ENCODE measurements at places on chromosomes 7 and 10.
A peak's percentile ranks its signal among the peaks of the same experiment; 100 is the strongest.

GRCh38 chr10:7407368-7408290, 3.2 kb downstream of the SFMBT2 start:
- no peak for DNase-seq

GRCh38 chr10:12628153-12628552, 278.8 kb downstream of the CAMK1D start:
- DNase-seq: no peak

DNA sequence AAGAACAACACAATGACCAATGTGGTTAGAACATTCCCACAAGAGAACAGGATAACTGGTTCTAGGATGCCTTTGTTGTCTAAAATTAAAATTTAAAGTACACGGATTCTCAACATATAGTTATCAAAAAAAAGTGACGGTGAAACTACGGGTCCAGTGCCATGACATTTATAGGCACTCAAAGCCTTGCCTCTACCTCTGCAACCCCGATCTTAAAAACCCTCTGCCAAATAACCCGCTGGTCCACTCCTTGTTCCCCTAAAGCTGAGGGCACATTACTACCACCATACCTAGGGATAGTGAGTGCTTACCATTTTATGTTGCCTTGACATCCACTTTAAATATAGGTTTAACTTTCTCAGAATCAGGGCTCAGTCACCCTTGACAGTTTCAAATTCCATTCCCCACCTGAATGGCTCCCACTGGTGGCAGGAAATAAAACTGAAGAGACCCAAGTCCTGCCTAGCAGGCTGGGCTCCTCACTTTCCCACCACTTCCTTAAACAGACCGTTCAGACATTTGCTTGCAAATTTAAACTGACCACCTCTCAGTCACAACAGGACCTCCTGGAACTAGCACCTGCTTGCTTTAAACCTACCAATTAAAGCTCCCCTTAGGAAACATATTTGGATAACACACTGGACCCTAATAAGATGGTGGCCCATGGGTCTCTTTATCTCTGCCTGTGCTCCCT, 169.9 kb upstream of the ASAH2 start:
- DNase-seq: no peak

DNA sequence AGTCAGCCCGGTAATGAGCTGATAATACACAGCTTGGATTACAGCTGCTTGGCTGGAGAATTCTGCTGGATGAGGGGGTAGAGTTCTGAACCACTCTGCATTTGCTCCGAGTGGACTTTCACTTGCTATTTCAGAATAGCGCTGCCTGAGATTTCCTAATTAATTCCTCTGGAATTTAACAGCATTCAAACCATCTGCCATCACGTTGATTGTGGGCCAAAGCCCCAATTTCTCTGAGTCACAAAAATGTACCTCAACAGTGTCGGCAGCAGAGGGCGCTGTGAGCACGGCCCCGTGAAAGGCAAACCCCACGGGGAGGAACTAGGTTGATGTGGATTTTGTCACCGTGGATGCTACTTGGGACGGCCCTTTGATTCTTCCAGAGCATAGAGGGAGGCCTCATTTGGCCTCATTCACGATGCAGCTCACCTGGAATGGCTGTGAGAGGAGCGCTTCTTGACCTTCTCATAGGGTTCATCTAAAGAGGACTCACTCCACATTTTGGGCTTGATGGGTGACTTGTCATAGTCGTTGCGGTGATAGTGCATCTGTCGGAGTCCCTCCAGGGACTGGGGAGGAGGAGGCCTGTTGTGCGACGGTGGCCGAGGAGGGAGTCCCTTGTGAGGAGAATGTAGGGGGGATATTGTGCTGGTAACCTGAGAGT, 73.3 kb downstream of the PRPF18 start:
- no peak for DNase-seq

DNA sequence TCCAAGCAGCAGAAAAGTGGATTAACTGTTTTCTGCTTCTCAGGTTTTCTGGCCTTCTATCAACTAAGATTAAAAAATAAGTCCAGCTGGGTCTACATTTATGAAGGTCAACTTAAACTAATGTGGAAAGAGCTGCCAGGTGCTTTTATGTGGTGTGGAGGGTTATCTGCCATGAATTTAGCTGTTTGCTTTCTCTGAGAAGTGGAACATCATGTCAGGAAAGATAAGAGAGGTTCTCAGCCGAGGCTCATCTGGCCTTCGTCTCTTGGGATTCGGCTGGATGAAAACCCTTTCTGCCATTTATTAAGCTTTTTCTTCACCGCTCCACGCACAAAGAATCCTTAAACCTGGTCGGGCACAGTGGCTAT, 5.5 kb downstream of the PTPRN2 start:
- peak; percentile 85 for DNase-seq

DNA sequence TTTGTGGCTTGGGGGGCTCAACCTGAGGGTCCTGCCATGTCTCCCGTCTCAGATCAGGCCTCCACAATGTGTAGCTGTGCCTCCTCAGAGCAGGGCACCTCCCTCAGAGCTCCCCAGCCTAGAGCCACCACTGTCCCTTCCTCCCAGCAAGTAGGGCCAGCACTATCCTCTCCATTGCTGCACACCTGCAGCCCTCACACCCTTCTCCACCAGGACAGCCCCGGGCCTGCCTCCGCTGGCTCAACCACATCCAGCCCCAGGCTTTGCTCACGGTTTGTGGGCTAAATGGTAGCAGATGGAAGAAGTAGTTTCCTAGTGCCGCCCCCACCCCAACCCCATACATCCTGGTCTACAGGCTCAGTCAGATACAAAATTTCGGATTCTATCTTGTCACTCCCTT, 10.1 kb downstream of the NFKB2 start:
- DNase-seq: no peak

DNA sequence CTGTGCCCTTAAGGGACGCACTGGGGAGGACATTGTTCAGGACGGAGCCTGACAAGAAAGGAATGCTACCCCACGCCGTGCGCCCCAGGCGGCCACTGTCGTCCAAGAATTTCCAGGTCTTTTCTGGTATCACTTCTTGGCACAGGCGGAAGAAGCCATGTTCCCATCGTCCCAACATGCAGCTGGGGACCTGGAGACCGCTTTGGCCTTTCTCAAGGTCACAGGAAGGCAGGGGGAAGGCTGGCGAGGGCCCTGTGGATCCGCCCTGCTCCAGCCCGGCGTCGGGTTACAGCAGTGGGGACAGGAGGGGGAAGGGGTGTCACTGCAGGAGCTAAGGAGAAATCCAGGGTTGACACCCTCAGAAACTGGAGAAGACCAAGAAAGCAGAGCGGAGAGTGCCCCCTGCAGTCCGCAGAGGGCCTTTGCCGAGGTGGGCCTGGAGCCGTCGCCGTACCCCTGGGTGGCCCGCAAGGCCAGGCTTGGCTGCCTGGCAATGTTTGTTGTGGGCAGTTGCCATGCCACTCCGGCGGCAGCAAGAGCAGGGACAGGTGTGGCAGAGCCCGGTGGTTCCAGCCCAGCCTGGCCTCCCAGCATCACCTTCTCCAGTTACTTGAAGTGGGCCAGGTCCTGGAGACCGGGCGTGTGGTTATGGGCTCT, 104.1 kb downstream of the LHPP start:
- DNase-seq: peak; percentile 52

DNA sequence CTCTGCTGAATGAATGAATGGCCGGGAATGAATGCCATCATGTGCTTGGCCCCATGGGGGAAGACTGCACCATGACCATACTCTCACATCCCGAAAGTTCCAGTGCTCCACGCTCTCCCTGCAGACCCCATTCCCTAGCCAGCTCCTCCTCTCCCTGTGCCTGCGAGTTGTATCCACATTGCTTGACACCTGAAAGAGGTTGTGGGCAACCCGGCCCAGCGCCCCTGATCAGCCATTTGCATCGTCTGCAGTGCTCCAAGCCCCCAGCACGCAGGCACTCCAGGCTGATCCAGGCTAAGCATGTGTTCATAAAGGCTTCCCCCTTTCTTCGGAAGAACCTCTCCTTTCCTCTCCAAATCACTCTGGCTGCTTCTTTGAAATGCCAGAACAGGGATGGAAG, 354.4 kb upstream of the MKI67 start:
- DNase-seq: no peak

DNA sequence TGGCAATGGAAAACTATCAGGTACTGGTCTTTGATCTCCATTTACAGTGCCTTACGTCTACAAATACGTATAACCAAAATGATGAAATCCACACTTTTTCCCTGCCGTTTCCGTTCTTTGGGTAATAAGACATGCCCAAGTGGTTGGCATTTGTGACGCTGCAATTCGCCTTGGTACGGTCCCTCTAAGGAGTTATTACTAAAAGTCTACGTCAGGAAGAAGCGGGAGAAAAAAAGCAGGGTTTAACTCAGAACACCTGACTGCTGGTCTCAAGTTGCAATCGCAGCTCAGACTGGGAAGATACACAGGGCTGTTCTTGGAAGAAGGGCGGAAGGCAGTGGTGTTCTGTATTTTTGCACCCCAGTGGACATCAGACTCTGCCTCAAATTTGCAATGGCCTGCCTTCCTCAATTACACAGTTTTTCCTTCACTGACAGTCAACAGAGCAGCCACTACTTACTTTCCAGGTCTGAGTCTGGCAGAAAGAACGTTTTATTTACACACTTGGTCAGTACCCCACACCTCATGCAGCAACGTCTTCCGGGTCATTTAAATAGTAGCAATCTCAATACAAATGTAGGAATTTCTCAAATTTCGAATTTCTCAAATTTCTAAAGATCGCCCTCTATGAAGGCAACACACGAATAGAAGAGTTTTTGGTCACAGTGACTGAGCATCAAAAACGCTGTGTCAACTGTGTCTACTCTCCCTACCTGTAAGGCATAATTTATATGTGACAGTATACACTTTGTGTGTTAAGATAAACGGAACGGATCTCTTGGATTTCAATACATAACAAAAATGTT, 2.1 kb downstream of the BAIAP2L1 start:
- no peak for DNase-seq

DNA sequence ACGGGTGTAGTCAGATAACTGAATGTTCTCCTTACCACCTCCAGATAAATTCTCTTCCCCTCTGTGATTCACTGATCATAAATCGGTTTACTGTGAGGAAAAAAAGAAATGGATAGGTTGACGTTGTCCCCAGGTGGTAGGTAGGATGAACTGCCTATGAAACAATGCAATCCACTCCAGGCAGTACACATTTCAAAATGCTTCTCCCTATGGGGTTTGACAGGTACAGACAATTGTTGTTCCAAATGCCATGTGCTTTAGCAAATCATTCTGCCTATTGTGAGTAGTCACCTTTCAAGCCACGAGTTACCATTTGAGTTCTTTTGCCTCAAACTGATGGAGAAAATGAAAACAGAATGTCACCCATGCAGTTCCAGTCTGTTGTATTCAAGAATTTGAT, 21.8 kb downstream of the VIM start:
- DNase-seq: no peak

- DNase-seq: no peak
Observed at GRCh38 chr10:96096958-96097357, 33.1 kb upstream of the ZNF518A start.

GRCh38 chr7:45401155-45401554, 173.0 kb upstream of the ADCY1 start:
- no peak for DNase-seq

GRCh38 chr7:36620166-36620708, 104.1 kb downstream of the AOAH start:
- DNase-seq: no peak

DNA sequence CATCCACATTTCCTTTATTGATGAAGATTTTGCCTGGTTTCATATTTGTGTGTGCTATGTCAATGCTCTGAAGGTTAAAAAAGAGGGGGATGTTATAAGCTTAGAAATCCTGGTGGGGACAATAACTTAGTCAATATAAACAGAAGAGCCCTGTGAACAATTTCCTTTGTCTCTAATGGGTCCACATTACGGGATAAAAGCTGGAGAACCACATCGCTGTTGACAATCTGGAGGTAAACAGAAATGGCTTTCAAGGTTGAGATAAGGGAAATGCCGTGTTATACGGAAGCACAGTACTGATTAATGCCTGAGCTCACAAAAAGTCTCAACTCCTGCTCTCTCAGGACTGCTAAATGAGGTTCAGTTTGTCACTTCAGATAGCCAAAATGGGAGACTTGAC, 16.8 kb downstream of the ASAH2 start:
- no peak for DNase-seq

GRCh38 chr7:40192036-40192435, 57.2 kb downstream of the SUGCT start:
- no peak for DNase-seq

Data from NCI-H187 treated with DMSO at 0.1 percent for 48 hours (cell line).